Esophagus squamous epithelium (tissue), 5 donors: ENCODE measurements at places on chromosomes 7 and 10.

- no peak for DNase-seq
Measured at GRCh38 chr10:110507346-110507745, 9.6 kb downstream of the DUSP5 start.

DNA sequence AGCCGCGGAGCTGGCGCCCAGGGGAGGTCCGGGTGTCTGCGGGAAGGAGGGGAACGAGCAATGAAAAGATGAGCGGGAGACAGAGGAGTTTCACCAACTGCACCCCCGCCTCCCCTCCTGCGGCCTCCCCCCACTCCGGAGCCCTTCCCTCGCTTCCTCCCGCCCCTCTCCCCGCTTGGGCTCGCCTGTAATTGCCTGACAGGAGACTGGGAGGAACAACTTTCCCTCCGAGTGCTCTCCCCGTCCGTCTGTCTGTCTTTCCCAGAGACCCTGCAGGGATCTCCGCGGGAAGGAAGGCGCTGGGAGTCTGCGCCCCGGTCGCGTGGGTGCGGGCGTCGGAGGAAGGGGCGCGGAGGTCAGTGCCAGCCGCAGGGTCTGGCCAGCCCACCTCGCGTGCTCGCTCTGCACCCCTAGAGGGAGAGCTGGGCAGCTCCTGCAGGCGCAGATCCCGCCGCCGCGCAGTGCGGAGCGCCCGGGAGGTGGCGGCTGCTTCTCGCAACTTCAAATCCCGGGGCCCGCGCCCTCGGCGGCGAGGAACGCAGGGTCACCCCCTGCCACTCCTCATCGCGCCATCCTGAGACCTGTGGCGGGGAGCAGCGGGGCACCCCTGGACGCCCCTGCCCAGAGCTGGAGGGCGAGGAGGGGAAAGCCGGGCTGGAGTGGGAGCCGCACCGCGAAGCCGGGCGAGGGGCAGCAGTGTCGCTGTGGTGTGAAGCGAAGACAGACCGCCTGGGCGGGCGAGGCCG is 511 bp upstream of the NRP1 start:
- DNase-seq: no peak

- DNase-seq: no peak
Measured at GRCh38 chr7:1557771-1558170, 1.8 kb upstream of the TMEM184A start.

DNA sequence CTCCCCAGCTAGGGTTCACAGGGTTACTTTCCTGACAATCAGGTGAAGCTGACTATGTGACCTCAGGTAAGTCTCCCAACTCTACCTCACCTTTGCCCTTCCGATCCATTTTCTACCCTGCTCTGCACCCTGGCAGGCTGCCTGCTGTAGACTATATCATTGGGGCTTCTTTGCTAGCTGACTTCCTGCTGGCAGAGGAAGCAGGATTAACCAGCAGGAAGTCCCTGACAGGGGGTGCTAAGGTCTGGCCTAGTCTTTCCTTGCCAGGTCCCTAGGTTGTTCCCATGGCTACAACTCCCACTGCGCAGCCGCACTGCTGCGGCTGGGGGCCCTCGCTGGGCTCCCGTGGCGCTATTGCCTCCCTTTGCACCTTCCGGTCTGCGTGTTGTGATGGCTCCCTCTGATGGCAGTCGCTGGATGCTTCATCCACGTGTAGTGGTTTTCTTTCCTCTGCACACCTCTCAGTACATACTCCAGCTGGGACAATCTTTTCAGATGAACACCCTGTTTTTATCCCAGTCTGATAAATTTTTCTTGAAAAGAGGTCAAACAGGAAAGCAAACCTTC is 365.9 kb downstream of the REEP3 start:
- DNase-seq: no peak

DNA sequence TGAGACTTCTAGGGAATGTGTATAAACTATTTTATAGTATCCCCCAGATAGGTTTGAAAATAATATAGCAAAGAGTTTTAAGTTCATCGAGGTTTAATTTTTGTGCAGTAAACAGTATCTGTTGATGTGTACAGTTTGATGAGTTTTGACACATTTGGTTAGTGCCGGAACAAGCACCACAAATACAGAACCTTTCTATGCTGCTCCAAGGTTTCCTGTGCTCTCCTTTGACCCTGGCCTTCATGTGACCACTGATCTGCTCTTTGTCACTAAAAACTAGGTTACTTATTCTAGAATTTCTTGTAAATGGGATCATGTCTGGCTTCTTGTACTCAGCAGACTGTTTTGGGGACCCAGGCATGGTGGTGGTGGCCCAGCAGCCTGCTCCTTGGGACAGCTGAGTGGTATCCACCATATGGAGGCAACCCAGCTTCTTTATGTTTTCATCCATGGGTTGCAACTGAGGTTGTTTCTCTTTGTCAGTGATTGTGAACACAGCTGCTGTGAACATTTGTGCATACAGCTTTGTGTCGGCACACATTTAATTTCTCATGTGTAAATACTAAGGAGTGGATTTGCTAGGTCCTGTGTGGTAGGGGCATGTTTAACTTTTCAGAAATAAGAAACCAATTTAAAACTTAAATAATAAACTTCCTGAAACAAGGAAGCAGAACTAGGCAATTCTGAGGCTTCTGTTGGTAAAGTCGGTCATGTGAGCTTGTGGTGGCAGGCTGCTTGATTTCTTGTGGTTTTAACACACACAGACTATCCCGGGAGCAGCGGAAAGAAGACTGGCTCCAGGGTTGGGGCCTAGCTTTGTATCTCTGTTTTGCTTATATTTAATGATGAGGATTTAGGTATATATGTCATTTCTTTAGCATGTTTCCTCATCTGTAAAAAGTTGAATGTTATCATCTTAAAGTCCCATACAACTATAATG is 219.4 kb downstream of the ABCA13 start:
- DNase-seq: no peak

DNA sequence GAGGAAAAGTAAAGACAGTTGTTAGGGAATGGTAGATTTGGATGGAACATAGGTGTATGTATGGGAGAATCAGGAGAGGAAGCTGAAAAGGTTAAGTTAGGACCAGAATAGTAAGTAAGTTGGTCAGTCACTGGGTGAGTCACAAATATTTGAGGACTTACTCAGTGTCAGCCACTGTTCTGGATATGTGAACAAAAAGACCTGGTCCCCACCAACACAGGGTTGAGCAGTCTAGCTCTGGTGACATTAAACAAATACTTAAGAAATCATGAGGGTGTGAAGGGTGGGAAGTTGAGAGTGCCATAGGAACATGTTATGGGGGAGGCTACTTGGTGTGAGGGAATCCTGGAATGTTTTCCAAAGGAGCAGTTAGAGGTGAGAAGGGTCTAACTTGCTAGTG is 246.9 kb downstream of the PTEN start:
- no peak for DNase-seq

GRCh38 chr10:97928897-97929296 is 79.3 kb downstream of the GOLGA7B start:
- no peak for DNase-seq

DNA sequence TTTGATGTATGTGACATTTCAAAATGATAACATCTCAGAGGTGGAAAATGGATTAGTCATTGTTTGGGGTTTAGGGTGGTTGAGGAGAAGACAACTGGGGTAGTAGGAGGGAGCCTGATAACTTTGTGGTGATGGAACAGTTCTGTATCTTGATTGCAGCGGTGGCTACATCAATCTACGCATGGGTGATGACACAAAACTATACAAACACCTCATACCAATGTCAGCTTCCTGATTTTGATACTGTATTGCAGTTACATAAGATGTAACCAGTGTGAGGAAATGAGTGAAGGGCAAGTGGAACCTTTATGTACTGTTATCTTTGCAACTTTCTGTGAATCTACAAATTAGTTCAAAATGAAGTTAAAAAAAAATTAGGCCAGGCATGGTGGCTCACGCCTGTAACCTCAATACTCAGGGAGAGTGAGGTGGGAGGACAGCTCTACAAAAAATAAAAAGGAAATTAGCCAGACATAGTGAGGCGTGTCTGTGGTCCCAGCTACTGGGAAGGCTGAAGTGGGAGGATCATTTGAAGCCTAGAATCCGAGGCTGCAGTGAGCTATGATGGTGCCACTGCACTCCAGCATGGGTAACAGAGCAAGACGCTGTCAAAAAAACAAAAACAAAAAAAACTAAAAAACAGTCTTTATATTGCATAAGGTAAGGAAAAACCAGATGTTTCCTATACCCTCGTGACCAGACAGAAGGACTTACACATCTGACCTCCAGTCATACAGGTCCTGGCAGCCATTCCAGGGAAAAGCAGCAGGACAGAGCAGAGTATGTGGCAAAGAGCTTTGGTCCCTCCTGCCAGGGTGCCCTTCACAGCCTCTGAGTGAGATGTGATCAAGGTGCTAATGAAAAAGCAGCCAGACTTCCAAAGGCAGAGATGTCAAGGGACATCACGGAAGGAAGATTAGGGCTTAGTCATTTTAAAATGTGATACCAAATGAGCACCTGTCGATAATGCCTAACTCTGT is 50.8 kb downstream of the CYTH3 start:
- DNase-seq: no peak
